ENCODE measurements at places on chromosomes 13 and 19. TPM values are rescaled to one million over a fixed set of nuclear protein-coding genes. Genes with fewer than 3 reads are reported as not detected.
A peak's percentile ranks its signal among the peaks of the same experiment; 100 is the strongest.

PCDH9 gene
- total RNA-seq = 0.09 TPM

DNA sequence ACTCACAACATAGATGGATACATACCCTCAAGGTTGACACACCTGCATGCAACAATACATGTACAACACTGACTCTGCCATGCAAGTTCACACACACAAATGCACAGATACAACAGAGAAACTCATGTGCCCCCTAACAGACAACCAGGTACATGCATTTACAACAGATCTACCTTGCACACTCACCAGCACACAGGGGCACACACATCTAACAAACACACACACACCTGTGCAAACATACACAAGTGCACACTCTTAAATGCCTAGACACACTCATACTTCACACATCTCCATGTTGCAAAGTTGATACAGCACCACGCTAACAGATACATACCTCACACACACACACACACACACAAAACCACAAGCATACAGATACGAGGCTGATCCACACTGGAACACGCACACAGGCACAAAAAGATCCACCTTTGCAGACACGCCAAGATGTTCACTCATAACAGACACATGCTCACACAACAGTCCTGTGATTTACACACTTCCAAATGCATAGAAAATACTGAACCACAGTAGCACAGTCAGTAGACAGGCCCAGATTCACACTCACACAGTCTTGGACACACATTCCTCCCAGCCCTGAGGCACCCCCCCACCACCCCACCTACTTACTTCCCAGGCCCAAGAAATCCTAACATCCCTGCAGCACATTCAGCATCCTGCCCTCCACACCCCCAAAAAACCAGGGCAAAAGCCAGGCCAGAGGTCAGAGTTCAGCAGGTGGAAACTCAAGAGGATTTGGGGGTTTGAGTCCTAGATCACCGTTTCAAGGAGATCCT, 1.4 kb downstream of the LRFN1 start:
- H3K27me3 ChIP-seq = peaks cover 10% of the 10 kb centered on the region
- peaks cover 18% of the 10 kb centered on the region for H3K36me3 ChIP-seq
- H3K4me3 ChIP-seq = peak overlapping the region; percentile 76
- no peak for DNase-seq
- H3K4me1 ChIP-seq = peaks cover 23% of the 10 kb centered on the region

- peaks cover 2% of the 10 kb centered on the region for H3K4me1 ChIP-seq
- DNase-seq = peak; percentile 68
- peaks cover 22% of the 10 kb centered on the region for H3K27me3 ChIP-seq
- H3K27ac ChIP-seq = no peak overlapping the region
These were observed 21.5 kb upstream of the SGCG start for GRCh38 chr13:23159205-23159759.

GRCh38 chr13:109795011-109795410, 8.6 kb upstream of the IRS2 start:
- H3K4me1 ChIP-seq = peaks cover 7% of the 10 kb centered on the region
- no peak overlapping the region for H3K4me3 ChIP-seq
- H3K36me3 ChIP-seq = no peaks in the 10 kb centered on the region
- H3K27ac ChIP-seq = no peak overlapping the region
- H3K27me3 ChIP-seq = peaks cover 45% of the 10 kb centered on the region

ICAM5 gene
- total RNA-seq = 3.8 TPM

- H3K4me3 ChIP-seq = no peak overlapping the region
- DNase-seq = no peak
- H3K27me3 ChIP-seq = no peaks in the 10 kb centered on the region
- H3K27ac ChIP-seq = no peak overlapping the region
- peaks cover 9% of the 10 kb centered on the region for H3K4me1 ChIP-seq
These were observed 73.5 kb downstream of the PDS5B start for GRCh38 chr13:32659736-32660135.

- peaks cover 8% of the 10 kb centered on the region for H3K27me3 ChIP-seq
- H3K27ac ChIP-seq = no peak overlapping the region
- H3K4me1 ChIP-seq = no peaks in the 10 kb centered on the region
- H3K36me3 ChIP-seq = no peaks in the 10 kb centered on the region
- DNase-seq = no peak
These were observed 197.9 kb downstream of the LHFPL6 start for GRCh38 chr13:39405107-39405506.

- H3K27ac ChIP-seq = no peak overlapping the region
- no peaks in the 10 kb centered on the region for H3K4me1 ChIP-seq
- no peak for DNase-seq
- no peak overlapping the region for H3K4me3 ChIP-seq
- H3K36me3 ChIP-seq = no peaks in the 10 kb centered on the region
These were observed 634.4 kb upstream of the KLF12 start for GRCh38 chr13:74768521-74769085.

GRCh38 chr19:15640904-15641597, 354 bp downstream of the CYP4F3 start:
- peaks cover 2% of the 10 kb centered on the region for H3K4me1 ChIP-seq
- H3K27ac ChIP-seq = no peak overlapping the region
- H3K4me3 ChIP-seq = no peak overlapping the region
- no peaks in the 10 kb centered on the region for H3K27me3 ChIP-seq
- DNase-seq = no peak

DNA sequence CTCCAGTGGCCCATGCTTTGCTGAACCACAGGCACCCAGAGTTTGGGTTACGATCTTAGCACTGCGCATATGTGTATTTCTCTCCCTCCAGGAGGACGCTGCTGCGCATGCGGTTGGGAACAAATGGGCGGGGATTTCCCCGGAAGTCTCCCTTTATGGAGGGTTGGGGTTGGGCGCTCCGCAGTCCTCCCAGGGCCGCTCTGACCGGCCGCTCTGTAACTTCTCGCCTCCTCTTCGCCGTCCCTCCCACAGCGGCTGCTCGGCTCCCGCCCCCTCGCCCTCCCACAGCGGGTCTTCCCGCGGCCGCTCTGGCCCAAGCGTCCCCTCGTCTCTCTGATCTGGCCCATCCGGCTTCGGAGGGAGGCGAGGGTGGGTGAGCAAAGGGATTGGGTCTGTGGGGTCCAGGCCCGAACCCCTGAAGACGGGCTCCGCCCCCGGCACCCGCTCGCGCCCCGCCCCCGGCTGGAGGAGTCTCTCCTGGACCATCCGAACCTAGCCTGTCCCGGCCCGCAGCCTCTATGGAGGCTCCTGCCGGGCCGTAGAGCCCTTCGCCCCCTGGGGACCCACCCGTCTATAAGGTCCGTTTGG, at the start of gene MEGF8:
MEGF8 (plus strand) TSS at position 328 of the 588 bp plus-strand sequence. CDS start 609 bp downstream, outside the sequence.
- H3K27ac ChIP-seq = peak within 1 kb of the TSS; percentile 87
- peak; percentile 100 for DNase-seq
- peak within 1 kb of the TSS; percentile 93 for H3K4me3 ChIP-seq
- peaks cover 5% of the 10 kb centered on the region for H3K36me3 ChIP-seq

ZNF415 gene
- 0.78 TPM for total RNA-seq

- H3K4me3 ChIP-seq = no peak overlapping the region
- peaks cover 3% of the 10 kb centered on the region for H3K27me3 ChIP-seq
- H3K36me3 ChIP-seq = no peaks in the 10 kb centered on the region
- peaks cover 22% of the 10 kb centered on the region for H3K4me1 ChIP-seq
- no peak for DNase-seq
These were observed 3.4 kb upstream of the DIAPH3 start for GRCh38 chr13:60167121-60167520.

GRCh38 chr13:37173214-37173613, 67.8 kb upstream of the CSNK1A1L start:
- no peaks in the 10 kb centered on the region for H3K4me1 ChIP-seq
- DNase-seq = no peak
- no peaks in the 10 kb centered on the region for H3K36me3 ChIP-seq
- no peaks in the 10 kb centered on the region for H3K27me3 ChIP-seq
- H3K27ac ChIP-seq = no peak overlapping the region

DNA sequence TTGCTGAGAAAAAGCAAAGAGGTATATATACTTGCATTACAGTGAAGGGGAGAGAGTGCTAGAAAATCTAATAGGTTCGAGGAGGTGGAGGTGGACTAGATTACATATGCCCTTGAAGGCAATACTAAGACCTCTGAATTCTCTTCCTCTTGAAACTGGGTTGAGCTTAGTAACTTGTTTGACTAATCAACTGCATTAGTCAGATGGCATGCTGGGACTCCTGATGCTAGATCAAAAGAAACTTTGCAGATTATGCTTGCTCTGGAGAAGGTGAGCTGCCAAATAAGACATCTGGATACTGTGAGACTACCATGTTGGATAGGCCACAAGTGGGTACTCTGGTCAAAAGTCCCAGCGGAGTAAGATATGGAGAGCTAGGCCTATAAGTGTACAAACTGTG, 331.3 kb downstream of the KLF5 start:
- no peaks in the 10 kb centered on the region for H3K27me3 ChIP-seq
- no peak overlapping the region for H3K27ac ChIP-seq
- no peaks in the 10 kb centered on the region for H3K36me3 ChIP-seq
- DNase-seq = no peak
- no peaks in the 10 kb centered on the region for H3K4me1 ChIP-seq
- no peak overlapping the region for H3K4me3 ChIP-seq

DNA sequence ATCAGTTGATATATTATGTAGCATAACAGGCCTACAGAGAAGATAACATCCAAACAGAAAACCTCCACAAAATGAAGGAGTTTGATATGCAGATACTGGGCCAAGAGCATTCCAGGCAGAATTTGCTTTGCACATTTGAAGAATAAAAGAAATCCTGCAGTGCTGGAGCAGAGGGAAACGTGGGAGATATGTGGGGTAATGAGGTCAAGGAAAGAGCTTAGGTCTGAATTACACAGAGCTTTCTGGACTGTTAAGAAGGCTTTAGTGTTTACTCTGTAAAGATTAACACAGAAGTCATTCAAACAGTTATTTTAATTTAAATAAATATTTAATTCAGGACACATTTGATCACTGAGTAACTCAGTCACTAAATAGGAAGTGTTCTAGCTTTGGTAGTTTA, 692.7 kb downstream of the PCDH9 start:
- H3K36me3 ChIP-seq = no peaks in the 10 kb centered on the region
- no peak for DNase-seq
- H3K27ac ChIP-seq = no peak overlapping the region
- H3K27me3 ChIP-seq = no peaks in the 10 kb centered on the region

MCEMP1 gene
- not detected for total RNA-seq

DNA sequence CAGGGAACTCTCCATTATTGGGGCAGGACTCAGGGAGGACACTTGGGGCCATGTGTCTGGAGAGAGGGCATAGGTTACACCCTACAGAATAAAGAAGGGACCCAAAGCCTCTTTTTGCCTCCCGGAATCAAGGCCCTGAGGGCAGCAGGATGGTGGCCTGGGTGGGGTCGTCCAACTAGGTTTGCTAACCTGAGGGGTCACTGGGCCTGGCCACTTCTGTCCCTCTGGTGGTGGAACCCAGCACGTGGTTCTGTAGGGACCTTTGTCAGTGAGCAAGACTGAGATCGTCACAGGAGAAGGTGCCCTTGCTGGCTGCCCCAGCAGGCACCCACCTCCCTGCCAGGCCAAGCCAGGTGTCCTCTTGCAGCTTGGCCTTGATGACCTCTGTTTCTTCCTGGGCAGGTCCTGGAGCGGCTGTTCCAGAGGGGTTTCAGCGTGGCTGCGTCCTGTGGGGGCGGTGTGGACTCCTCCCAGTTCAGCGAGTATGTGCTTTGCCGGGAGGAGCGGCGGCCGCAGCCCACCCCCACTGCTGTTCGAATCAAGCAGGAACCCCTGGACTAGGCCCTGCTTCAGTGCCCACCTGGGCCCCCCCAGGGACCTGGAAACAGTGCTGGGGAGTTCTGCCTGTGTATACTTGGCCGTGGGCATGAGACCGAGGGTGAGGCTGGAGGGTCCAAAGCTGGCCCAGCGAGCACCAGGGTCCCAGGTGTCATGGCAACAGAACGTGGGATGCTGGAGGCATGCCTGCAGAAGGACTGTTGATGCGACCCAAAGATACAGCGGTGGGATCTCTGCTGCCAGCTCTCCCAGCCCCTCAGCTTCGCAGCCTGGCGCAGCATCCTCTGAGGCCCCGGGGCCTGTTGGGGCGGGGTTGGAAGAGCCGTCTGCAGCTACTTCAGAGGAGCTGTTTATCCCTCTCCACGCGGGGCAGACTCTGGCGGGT, 16.0 kb downstream of the KCTD15 start:
- no peak overlapping the region for H3K4me3 ChIP-seq
- no peak for DNase-seq
- H3K27ac ChIP-seq = no peak overlapping the region
- H3K27me3 ChIP-seq = peaks cover 3% of the 10 kb centered on the region
- no peaks in the 10 kb centered on the region for H3K36me3 ChIP-seq

KPTN gene
- 10.1 TPM for total RNA-seq

DNA sequence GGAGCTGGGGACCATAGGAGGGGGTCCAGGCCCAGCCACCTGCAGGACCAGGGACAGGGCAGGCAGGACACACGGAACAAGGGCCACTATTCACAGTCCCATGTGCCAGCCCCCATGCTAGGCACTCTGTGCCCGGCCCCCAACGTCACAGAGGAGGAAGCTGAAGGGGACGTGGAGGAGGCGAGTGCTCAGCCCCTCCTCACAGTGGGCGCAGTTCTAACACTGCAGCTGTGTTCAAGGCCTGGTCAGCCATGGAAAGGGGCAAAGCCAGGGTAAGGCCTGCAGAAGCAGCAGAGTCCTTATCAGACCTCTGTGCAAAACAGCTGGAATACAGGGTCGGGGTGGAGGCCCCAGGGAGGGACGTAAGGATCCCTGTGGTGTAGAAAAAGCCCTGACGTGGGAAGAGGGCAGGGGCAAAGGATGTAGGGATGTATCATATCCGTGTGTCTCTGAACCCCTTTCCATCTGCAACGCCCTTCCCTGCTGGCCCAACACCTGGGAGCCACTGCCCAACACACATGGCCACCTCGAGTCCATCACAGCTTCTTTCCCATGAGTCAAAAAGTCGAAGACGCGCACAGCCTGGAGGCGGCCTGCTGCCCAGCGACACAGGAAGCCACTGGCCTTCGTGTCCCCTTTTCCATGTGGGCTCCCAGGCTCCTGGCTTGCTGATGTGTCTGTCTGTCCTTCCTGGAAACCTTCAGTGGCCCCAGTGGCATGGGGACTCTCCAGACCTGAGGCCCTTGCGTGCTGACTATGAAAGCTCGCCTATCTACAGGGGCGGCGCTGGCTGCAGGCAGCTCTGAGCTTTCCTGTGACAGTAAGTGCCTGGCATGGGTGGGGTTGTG, 28.0 kb downstream of the SH3GL1 start:
- DNase-seq = no peak
- no peaks in the 10 kb centered on the region for H3K27me3 ChIP-seq
- H3K4me1 ChIP-seq = peaks cover 54% of the 10 kb centered on the region
- no peak overlapping the region for H3K4me3 ChIP-seq

GRCh38 chr13:26591672-26592071, 34.2 kb downstream of the WASF3 start:
- H3K27ac ChIP-seq = no peak overlapping the region
- H3K4me1 ChIP-seq = no peaks in the 10 kb centered on the region
